ENCODE measurements at places on chromosomes 1 and 21. TPM values are rescaled to one million over a fixed set of nuclear protein-coding genes. Genes with fewer than 3 reads are reported as not detected.

DOCK7 gene
- 52.4 TPM for total RNA-seq

APCS gene
- not detected for total RNA-seq

RHBDL2 gene
- 0.87 TPM for total RNA-seq

GRHL3 gene
- total RNA-seq, result 0.45 TPM

SPRR4 gene
- not detected for total RNA-seq

HRNR gene
- not detected for total RNA-seq

PLPPR5 gene
- 0.15 TPM for total RNA-seq

TIE1 gene
- total RNA-seq, result 4.5 TPM

CD1C gene
- not detected for total RNA-seq

PRDM16 gene
- not detected for total RNA-seq

DNAJC28 gene
- 0.37 TPM for total RNA-seq

ASPM gene
- total RNA-seq, result 59.8 TPM

TRPM2 gene
- total RNA-seq, result 11.1 TPM

KRTAP11-1 gene
- total RNA-seq, result not detected

CD1B gene
- total RNA-seq, result not detected

OLFML2B gene
- 0.16 TPM for total RNA-seq

TACSTD2 gene
- total RNA-seq, result 0.04 TPM

FMO3 gene
- total RNA-seq, result not detected

NPPB gene
- 0.30 TPM for total RNA-seq

HSD3B1 gene
- total RNA-seq, result not detected

DYRK3 gene
- total RNA-seq, result 27.2 TPM

FCRL6 gene
- total RNA-seq, result not detected

LRRC8B gene
- total RNA-seq, result 1.7 TPM

HTR1D gene
- total RNA-seq, result 0.23 TPM

FCAMR gene
- total RNA-seq, result not detected

AGTRAP gene
- 40.3 TPM for total RNA-seq

Data from A375 (cell line).